ENCODE measurements at places on chromosomes 12 and 14.

DNA sequence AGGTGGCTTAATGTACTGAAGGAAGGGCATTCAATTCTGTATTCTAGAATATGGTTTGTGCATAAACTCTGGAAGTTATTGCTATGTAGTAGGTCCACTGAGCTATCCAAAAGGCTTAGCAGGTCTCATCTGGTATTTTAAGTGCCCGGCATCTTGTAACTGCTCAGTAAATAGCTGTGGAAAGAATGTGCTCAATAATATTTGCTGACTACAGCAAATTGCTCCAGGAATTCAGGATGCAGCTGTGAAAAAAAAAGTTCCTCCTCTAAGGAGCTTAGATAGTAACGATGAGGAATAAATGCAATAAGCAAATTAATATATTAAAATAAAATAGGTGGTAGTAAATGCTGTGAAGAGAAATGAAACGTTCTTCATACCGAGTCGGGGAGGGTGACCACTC is 857.1 kb downstream of the AACS start:
- ATAC-seq, result no peak

DNA sequence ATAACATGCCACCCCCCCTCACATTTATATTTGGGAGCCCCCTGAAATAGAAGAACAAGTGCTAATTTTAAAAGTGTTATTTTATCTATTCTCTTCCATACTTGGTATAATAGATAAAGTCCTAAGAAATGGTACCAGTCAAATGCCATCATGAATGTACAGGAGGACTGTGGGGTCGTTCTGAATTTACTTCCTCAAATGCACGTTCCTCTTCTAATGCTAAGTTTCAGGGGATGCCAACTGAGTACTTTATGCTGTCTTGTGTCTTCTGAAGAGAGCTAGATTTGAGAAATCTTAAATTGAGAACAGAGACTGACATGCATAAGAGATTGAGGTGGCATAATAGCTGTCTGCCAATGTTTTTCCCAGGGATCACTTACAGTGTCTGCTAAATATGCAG is 59.0 kb downstream of the CFAP54 start:
- no peak for ATAC-seq

- no peak for ATAC-seq
Observed at GRCh38 chr14:53979747-53980642, 23.4 kb upstream of the BMP4 start.

GRCh38 chr12:6158255-6158654 is 33.8 kb upstream of the VWF start:
- no peak for ATAC-seq

DNA sequence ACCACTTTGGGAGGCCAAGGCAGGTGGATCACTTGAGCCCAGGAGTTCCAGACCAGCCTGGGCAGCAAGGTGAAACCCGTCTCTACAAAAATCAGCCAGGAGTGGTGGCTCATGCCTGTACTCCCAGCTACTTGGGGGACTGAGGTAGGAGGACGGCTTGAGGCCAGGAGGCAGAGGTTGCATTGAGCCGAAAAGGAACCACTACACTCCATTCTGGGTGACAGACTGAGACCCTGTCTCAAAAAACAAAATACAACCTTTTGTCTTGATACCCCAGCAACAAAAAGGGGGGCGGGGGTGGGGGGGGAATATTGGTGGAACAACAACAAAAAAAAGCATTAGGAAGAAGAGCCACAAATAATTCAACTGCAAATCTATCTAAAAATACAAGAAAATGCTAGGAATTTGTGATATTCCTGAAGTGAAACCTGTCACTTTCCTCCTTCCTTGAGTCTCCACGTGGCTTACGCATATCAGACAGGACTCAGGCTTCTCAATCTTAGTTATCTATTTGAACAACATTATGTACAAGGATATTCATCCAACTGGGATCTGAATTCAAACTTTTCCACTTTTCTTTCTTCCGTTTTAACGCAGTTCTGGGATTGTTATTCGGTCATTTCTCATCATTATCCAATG is 1.3 kb downstream of the R3HDM2 start:
- ATAC-seq, result no peak

DNA sequence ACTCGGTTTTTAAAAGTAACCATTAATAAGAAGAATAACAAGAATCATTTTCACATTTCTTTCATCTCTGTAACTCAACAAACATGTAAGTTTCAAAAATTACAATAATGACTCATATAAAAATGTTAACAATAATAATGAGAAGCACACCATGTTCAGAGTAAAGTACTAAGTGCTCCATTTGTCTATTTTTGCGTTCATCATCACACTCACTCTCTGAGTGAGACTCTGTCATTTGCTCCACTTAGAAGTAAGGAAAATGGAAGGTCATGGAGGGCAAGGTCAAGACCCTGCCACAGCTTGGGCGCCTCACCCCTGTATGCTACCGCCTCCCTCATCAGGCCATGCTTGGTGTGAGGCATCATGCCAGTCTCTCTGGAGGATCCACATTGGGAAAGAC is 129.9 kb downstream of the TMEM30B start:
- no peak for ATAC-seq

GRCh38 chr12:69168828-69169227 is 70.5 kb upstream of the CPSF6 start:
- no peak for ATAC-seq

- no peak for ATAC-seq
Observed at GRCh38 chr12:115623275-115623674, 654.2 kb downstream of the MED13L start.

DNA sequence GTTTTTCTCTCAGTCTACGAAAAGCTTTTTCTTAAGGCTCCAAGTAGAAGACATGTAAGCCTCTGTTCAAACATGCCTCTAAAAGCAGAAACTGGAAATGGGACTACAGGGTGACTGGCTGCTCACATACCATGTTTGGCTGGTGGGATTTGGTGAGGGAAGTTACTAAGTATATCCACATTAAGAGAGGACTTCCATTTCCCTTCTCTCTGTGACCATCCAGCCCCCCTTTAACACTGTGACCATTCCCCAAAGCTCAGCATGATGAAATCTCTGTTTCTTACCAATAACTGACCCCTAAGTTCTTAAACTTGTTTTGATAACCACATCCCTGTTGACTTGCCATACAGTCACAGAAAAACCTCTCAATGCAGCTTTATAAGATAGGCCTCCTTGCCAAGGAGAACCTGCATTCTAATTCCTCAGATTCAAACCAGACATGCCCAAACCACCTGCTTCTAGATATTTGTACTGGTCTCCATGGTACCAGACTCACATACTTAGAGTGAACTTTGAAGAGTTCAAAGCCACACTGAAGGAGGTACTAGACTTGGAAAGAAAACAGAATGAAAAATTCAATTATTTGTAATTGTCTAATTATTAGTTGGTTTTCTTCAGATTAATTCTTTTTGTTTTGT is 102.2 kb downstream of the VEZT start:
- no peak for ATAC-seq

DNA sequence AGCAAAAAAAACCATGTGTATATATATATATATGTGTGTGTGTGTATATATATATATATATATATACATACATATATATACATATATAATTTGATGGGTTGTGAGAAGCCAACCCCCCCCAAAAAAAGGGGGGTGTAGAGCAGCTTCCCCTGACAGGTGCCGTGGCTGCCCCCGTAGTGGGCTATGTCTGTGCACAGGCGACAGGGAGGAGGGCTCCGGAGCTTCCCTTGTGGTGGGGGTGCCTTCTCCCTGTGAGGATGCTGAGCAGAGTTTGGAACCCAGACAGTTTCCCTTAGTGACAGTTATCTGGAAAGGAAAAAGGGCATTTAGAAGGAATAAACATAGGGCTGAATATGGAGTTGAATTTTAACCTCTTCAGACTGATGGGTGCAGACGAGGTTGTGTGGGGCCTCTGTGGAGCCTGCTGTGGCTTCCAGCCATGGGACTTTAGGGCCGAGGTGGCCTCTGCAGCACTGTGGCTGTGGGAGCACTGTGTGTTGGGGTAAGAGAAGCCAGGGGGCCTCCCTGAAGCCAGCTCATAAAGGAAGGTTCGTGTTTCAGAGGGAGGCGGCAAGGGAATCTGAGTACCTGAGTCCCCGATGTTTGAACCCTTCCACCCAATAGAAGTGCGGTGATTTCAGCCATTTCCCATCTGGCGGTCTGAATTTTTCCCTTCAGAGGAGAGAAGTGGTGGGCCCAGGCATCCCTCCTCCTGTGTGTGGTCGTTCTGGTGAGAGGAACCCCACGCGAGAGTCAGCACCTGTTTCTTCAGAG is 19.8 kb downstream of the XRCC3 start:
- ATAC-seq, result no peak

DNA sequence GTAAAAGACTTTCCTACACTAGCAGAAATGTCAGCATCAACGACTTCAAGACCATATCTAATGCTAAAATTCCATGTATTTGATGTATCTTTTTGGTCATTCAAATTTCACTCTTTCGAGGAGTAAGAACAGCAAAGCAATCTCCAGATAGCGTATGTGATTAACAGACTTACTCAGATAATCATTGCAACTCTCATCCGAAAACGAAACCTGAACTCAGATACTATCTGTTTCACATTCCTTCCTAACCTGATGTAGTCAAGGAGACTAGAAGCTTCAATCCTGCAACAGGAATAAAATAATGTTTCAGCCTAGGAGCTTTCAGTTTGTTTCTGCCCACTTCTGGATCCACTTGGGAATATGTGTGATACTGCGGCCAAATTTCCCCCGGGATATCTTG is 286.3 kb downstream of the NUAK1 start:
- ATAC-seq, result no peak

DNA sequence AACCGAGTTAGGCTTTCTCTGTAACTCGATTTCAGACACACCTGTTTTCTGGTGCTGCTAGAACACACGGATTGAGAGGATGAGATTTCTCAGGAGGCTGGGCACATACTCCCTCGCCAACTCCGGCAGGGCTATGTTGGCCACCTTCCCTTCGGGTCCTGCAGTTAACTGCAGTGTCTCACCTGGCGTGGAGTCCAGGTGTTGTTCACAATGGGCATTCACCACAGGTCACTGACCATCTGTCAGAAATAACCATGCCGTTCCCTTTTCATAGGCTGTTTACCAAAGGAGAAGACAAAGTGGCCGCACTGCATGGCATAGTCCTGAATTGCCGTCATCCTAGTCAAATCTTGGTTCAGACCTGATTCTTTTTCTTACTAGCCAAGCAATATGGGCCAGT is 5.5 kb upstream of the KCNH3 start:
- ATAC-seq, result no peak

DNA sequence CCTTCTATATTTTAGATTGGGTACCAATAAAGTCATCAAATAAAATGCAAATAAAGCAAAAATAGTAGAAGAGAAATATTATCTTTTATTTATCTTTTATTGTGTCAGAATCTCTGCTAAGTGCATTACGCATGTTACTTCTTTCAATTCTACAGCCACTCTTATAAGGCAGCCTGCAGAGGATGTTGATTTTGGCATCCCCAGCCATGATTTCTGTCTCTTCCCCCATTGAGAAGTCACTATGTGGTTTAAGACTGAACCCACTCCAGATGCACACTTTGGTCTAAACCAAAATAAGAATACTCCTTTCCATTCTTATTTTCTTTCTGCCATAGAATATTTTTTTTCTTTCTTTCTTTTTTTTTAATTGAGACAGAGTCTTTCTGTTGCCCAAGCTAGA is 56.0 kb upstream of the ACSS3 start:
- ATAC-seq, result no peak

DNA sequence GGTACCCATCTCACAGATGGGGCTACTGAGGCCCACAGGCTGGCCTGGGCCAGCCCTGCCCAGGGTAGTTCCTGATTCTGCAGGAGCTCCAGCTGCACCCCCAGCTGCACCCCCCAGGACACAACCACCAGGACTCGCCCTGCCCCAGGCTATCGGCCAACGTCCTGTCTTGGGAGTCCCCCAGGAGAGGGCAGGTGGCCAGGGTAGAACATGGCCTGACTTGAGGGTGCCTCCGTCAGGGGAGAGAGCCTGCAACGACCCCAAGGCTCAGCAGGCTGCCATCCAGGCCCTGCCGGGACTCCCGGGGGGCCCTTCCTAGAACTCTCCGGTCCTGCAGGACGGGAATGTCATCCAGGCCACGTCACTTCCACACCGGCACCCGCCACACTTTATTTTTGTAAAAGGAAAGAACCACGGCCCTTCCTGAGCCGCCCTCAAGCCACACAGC is 15.8 kb downstream of the JAG2 start:
- no peak for ATAC-seq

- ATAC-seq, result peak; percentile 31
Observed at GRCh38 chr12:29026419-29026818, 122.7 kb upstream of the FAR2 start.

DNA sequence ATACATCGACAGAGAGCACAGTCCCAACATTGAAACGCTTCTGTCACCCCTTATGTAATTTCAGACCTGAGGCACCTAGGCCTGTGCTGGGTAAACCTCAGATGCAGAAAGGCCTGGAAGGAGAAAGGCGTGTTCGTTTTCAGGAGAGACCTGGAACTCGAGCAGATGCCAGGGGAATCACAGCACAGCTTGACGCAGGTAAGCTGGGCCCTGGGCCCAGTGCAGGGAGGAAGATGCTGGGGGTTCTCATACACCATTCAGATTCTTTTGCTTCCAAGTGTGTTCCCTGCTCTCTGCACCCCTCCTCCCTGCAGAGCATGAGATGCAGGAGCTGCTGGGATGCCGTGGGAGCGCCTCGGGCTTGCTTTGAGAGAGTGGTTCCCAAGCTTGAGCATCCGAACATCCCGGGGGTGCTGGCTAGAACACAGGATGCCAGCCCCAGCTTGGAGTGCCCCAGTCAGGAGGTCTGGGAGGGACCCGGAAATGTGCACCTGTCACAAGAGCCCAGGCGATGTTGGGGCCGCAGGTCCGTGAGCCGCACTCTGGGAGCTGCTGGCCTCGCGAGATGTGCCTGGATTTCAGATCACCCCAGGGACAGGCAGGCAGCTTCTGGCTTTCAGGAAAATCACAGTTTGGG is 35.9 kb downstream of the FZD10 start:
- ATAC-seq, result no peak

DNA sequence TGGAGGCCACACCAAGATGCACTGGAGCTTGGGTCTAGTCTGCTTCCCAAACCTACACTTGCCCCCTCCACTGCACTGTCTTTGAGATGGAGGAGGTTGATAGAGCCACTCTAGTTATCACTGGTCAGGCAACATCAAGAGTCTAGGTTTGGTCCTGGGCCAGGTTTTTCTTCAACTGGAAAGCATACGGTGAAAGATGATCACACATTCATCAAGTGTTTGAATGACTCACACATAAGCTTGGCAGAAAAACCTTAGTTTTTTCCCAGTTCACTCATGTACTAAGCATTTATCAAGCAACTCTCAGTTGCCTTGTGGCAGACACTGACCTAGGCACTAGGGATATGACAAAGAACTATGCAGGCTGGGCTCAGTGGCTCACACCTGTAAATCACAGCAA is 84.5 kb downstream of the PLEKHG3 start:
- peak; percentile 56 for ATAC-seq

DNA sequence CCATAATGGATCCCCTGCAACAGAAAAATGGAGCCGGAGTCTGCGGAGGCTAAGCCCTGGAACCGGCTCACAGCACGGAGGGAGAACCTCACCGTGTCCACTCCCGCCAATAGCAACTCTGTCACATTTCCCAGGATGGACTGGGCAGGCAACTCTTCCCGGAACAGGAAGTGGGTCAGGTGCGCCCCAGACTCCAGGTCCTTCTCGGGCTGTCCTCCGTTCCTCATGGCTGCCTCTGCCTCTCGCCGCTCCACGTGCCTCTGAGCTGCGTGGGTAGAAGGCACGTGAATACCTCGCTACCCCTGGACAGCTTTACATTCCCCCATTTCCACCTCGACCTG is 2.2 kb downstream of the CYP27B1 start:
- peak; percentile 22 for ATAC-seq
